A549 treated with Mapracorat at 1 μM for 4 hours (cell line): ENCODE measurements at places on chromosomes 7 and 10. TPM values are rescaled to one million over a fixed set of nuclear protein-coding genes. Genes with fewer than 3 reads are reported as not detected.

The AKR1E2 gene
- total RNA-seq = 4.9 to 8.0 TPM (median 5.6 TPM) in 5 replicates

The LRRC18 gene
- not detected in 5 replicates for total RNA-seq

The USP6NL gene
- total RNA-seq = 10.7 to 13.0 TPM (median 12.3 TPM) in 5 replicates

The EN2 gene
- total RNA-seq = 0.54 to 1.1 TPM (median 0.86 TPM) in 5 replicates

The ZNF239 gene
- total RNA-seq = 1.7 to 2.5 TPM (median 1.9 TPM) in 5 replicates

The OSBPL3 gene
- total RNA-seq = 9.0 to 17.0 TPM (median 12.4 TPM) in 5 replicates

The FOXI2 gene
- not detected in 5 replicates for total RNA-seq
